Kidney glomerular epithelial cell (primary cell): ENCODE measurements at places on chromosomes 4 and X.

DNA sequence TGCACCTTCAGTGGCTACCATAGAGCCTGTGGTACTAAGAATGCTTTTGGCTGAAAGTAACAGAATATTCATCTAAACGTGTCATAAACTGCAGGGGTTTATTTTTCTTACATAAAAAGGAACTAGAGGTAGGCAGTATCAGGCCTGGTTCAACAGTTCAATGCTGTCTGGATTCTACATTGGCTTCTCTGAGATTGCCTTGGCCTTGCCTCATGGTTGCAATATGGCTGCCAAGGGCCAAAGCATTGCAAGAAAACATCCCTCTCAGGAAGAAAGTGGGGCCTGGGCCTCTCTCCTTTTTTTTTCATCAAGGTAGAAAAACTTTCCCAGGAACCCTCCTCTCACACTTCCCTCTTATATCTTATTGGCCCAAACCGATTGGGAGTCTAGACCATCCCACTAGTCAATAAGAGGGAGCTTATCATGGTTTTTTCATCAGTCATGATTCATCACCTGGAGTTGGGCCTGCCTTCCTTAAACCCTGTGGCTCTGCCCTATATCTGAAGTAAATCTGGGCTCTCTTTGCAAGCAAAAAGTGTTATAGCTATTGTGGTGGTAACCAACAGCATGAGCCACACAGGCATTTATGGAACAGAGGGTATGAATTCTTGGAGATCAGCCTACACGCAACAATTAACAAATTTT, 1.8 kb upstream of the DOCK11 start:
- no peak for DNase-seq

DNA sequence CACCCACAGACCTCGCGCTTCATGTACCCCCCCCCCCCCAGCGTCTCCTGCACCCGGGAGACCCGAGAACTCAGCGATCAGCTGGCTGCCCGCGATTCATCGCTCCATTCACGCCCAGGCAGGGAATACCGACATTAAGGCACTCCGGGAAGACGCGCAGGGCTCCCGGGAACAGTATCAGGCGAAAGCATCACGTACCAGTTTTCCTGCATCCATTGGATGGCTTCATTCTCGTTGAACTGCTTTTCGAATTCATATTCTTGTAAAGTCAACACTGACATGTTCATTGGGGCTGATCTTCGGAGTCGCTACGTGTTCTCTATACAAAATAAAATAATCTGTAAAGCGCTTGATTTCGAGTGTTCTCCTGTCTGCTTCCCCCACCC, 373 bp downstream of the ELOVL6 start:
- no peak for DNase-seq

DNA sequence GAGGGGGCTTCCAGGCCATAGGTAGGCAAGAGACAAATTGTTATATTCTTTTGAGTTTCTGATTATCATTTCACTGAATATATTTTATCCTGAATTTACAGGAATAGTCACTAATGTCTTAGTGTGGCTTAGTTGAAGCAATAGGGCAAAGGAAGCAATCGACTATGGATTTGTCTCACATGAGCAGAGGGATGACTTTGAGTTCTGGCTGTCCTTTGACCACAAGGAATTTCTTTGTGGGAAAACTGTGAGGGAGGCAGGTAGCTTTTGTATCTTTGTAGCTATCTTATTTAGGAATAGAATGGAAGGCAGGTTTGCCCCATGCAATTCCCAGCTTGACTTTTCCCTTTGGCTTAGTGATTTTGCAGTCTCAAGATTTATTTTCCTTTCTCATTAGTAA, 207.3 kb upstream of the ANXA10 start:
- no peak for DNase-seq

DNA sequence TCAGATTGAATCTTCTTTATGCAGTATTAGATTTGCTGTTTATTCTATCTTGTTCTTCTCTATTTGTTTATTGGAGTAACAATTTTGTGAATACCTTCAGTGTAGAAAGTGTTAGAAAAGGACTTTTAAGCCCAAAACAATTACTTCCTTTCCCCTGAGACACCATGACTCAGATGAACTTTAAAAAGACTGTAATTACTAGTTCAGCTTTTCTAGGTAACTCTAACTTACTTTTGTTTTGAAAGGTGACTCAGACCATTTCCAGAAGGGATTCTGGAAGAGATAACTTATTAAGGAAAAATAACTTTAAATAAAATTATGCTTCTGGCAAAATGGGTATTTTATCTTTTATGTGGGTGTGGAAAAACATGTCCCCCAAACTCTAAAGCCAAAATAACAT, 561.5 kb upstream of the PCDH10 start:
- peak; percentile 14 for DNase-seq

DNA sequence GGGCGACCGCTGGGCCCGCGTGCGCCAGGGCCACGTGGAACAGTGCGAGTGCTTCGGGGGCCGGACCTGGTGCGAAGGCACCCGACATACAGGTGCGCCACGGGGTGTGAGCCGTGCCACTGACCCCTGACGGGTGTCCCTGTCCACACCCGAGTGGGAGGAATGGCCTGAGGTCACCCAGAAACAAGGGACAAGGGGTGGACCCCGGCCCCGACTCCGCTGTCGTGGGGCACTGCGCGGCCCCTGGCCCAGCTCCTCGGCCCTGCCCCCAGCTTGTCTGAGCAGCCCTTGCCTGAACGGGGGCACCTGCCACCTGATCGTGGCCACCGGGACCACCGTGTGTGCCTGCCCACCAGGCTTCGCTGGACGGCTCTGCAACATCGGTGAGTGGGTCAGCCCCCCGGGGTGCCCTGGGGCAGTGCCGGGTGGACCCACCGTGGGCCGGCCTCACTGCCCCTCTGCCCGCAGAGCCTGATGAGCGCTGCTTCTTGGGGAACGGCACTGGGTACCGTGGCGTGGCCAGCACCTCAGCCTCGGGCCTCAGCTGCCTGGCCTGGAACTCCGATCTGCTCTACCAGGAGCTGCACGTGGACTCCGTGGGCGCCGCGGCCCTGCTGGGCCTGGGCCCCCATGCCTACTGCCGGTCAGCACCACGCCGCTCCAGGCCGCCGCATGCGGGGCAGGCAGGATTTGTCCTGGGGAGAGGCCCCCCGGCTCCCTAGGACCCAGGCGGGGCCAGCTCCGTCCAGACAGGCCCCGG, 2.8 kb downstream of the HGFAC start:
- no peak for DNase-seq

- no peak for DNase-seq
Observed at GRCh38 chr4:54553001-54553400, 104.8 kb upstream of the KIT start.

DNA sequence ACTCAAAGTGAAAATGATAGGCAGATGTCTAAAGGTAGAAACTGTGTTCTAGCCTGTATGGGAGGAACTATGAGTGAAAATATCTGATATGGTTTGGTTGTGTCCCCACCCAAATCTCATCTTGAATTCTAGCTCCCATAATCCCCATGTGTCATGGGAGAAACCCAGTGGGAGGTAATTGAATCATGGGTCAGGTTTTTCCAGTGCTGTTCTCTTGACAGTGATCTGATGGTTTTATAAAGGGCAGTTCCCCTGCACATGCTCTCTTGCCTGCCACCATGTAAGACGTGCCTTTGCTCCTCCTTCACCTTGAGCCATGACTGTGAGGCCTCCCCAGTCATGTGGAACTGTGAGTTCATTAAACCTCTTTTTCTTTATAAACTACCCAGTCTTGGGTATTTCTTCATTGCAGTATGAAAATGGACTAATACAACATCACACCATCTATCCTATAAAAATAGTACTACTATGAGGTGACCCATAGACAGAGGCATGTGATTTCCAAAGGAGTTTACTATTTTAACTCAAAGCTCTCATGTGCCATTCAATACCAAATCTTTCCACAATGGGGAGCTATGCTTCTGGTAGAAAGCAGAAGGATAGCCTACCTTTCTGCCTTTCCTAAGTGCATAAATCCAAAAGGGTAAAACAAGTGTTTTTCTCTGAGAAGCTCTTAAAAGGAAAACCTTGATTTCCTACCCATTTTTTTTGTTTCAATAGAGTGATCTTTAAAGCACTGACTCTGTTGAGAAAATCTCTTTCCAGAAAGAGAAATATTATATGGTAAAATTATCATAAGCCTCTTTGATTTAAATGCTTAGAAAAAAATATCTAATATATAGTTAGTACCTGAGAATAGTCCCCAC, 38.8 kb downstream of the SEC31A start:
- no peak for DNase-seq

DNA sequence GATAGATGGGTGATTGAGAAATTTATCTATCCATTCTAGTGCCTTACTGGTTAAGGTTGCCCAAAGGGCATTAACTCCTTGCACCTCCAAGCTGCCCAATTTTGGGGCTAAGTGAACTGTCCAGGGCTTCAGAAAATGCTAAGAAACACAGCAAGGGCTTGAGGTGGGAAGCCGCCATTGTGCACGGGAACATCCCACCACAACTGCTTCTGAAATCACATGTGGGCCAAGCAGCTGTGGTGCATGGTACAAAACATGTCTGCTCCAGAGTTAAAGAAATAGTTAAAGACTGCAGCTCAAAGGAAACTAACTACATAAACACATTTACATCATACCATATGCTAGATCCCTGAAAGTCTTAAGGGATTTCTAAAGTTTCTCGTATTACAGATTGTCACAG, 144.3 kb upstream of the NDST3 start:
- DNase-seq = no peak

DNA sequence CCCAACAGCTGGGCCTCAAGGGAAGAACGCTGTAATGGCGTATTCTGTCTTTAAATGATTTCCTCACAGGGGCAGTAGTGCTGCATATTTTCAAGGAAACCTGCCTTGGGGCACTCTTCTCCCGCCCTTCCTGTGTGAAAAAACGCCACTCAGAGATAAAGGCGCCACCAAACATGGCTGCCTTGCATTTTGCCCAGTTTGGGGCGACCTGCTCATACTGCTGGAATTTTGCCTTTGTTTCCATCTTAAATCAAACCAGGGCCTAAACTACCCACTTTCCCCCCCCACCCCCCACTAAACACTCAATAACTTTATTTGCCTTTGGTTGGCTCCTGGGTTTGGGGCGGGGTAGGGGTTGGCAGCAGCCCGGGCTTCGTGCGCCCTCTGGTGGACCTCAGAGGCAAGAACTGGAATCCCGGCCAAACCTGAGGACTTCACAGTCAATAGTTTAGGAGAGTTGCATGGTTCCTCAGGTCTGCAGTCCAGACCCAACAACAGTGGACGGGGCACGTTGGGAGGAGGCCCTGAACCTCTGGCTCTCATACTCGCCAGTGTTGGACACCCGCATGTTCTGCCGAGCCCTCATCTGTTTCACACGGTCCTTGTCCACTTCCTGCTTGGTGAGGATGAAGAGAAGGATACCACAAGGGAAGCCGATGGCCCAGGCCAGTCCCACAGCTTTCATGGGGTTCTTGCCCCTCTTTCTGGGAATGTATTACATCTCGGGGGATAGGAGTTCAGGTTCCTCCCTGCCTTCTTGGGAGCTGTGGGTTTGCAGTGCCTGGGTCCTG, 220.1 kb upstream of the STK26 start:
- DNase-seq = no peak

DNA sequence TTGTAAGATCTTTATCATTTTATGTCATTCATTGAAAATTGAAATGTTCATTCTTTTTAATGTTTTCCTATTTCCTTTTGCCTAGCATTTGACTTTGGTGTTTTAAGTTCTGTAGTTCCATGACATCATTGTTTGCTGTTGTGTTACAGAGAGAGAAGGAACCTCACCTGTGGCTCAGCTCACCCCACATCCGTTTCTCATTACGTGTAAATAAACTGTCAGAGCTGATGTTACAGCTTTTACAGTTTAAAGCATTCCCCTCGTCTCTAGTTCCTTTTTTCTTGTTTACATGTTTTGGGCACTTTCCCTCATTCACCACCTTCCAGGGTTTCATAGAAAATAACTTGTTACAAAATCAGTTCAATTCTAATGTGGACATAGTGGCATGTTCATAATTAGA, 137.2 kb downstream of the FNIP2 start:
- no peak for DNase-seq

DNA sequence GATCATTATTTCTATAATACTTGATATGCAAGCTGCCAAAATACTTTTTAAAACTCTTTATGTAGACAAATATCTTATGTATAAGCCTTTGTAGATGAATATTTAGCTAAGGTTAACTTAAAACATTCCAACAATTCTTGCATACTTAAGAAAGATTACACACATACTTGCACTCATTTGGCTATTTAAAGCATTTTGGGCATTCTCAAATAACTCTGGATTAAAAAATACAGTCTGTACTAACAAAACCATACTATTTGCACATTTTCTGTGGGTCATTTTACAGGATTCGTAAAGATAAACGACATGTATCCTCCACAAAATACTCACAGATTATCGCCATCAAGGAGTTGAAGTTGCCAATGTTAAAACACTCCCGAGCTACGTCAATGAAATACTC, 26.5 kb downstream of the RASGEF1B start:
- no peak for DNase-seq

DNA sequence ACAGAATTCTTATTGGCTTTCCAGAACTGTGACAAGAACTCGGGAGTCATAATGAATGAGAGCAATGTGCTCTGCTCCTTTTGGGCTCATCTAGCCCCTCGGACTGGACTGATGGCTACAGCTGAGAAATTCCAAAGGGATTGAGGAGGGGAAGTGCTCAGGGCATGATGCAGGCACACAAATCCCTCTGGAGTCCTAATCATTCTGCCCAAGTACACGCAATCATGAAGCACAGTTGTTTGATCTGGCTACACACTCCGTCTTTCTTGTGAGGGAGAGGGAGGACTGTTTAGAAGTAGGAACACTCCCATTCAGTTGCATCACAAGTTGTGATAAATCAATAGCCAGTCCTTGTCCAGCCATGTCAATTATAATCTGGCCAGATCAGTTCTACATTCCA, 237.5 kb downstream of the COL25A1 start:
- DNase-seq = no peak
